ENCODE measurements at places on chromosomes 16 and 17.

DNA sequence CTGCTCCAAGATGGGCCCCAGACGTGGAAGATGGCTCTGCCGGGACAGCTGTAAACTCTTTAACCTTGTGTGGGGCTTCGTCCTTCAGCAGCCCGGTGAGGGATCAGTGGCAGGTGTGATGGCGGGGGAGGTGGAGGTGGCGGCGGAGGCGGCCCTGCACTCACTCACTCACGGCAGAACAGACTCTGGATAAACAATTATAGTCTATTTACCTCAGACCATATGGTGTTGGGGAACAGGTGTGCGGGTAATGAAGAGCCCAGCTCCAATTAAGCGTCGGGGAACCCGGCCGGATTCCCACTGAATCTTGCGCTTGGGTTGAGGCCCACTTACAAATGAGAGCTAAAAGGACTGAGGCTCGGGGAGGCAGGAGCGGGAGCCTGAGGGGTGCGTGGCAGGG, 104.3 kb upstream of the SDK2 start:
- DNase-seq = no peak

GRCh38 chr16:74079232-74079586, 217.4 kb upstream of the PSMD7 start:
- no peak for DNase-seq

DNA sequence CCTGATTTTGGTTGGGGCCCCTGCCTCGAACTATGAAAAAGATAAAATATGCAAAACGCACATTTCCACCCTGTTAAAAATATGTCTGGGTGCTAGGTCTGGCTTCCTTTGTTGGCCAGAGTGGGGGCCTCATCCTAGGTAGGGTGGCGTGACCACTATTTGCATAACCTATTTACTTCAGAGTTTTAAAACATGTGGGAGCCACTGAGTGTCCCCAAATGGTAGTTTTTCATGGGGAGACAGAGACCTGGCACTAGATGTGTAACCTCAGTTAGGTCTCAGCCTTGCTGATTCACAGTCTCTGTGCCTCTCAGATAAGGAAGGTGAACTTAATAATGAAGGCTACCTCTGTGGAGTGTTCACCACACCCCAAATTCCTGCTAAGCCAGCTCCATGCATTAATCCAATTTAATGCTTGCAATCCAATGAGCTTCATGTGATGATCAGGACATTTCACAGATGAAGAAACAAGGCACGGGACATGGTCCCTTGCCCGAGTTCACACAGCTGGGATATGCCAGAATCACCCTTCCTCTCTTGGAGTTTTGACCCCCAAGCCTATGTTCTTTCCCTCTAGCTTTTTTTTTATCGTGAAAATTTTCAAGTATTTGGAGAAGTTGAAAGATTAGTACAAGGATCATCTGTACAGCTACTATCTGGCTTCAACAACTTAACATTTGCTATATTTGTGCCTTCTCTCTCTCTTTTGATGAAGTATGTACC, 103.4 kb downstream of the IRF8 start:
- no peak for DNase-seq

GRCh38 chr17:27783440-27784350, 16.6 kb downstream of the NOS2 start:
- no peak for DNase-seq

DNA sequence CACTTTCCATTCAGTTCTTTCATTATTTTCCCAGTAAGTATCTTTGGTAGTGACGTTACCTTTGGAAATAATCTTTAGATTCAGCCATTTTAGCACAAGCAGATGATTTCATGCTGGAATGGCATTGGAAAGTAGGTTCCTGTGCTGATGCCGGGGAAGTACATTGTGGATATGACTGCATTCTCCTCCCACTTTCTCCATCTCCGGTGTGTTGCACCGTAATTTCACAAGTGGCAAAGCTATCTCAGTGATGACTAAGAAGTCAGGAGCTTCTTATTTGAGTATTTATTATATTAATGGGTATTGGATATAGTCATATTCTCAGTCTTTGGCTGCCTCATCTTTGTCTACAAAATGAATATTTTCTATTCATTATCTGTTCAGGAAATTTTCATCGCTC, 69.8 kb downstream of the MRTFB start:
- DNase-seq = no peak

DNA sequence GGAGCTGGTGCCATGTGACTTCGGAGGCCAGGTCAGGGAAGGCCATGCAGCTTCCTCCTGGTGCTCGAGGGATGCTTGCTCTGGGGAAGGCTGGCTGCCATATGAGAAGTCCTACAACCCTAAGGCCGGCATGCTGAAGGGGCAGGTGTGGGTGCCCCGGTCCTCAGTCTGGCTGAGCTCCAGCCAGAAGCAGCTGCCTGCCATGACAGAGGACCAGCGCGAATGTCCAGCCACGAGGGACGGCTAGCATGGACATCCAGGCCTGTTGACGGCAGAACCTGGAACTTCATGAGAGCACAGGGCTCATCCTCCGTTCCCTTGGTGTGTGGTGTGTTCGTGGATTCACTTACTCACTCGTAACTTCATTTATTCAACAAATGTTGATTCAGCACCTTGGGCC, 140.6 kb downstream of the IRF8 start:
- DNase-seq = no peak

DNA sequence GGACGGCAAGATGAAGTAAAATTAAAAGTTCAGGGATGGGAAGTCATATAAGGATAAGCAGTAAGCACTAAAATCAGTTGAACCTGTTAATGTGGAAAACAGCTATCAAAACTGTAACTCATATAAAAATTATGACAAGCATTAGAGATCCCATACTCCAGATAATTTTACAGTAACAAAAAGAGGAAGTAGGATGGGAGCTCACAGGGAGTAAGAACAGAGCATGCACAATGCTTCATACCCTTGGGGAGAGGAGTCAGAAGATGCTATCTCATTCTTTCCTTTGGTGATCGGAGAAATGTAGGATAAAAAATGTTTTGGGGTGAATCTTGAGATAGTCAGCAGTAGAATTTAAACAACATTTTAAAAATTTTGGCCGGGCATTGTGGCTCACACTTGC, 164.7 kb upstream of the CACNG5 start:
- no peak for DNase-seq

- no peak for DNase-seq
These were observed 112.1 kb downstream of the UTP18 start for GRCh38 chr17:51372345-51373004.

DNA sequence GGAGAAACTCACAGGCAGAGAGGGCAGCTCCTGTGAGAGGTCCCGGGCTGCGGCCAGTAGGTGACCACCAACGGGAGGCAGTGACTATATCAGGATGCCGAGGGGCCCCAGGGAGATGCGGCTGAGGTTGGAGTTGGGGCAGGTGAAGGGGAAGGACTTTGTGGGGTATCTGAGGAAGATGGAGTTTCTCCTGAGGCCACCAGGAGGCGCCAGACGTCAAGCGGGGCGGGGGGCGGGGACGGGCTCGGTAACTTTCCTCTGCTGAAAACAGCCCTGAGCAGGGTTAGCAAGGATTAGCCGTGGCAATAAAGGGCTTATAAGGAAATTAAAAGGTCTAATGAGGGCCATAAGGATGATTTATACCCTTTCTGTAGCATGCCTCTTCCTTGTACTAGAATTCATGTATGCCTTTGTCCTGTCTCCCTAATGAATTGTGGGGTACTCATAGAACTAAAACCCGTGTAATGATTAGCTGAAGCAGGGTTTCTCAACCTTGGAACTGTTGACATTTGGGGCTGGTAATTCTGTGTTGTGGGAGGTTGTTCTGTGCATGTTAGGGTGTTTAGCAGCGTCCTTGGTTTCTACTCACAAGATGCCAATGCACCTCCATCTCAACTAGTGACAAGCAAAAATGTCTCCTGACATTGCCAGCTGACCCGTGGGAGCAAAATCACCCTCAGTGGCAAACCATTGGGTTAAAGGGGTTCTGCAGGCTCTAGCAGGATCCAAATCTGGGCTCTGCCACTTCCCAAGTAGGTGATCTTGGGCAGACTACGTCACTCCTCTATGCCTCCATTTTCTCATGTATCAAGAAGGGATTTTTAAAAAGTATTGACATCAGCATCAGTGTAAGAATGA, 74.8 kb upstream of the GRIN2A start:
- peak; percentile 51 for DNase-seq

GRCh38 chr16:67016143-67016542, 12.8 kb upstream of the CBFB start:
- no peak for DNase-seq

- no peak for DNase-seq
These were observed 589 bp downstream of the CLCN7 start for GRCh38 chr16:1474082-1474795.

GRCh38 chr17:1787301-1787902, 25.5 kb downstream of the SERPINF1 start:
- no peak for DNase-seq

- no peak for DNase-seq
These were observed 26.5 kb downstream of the PDIA2 start for GRCh38 chr16:309476-309875.

DNA sequence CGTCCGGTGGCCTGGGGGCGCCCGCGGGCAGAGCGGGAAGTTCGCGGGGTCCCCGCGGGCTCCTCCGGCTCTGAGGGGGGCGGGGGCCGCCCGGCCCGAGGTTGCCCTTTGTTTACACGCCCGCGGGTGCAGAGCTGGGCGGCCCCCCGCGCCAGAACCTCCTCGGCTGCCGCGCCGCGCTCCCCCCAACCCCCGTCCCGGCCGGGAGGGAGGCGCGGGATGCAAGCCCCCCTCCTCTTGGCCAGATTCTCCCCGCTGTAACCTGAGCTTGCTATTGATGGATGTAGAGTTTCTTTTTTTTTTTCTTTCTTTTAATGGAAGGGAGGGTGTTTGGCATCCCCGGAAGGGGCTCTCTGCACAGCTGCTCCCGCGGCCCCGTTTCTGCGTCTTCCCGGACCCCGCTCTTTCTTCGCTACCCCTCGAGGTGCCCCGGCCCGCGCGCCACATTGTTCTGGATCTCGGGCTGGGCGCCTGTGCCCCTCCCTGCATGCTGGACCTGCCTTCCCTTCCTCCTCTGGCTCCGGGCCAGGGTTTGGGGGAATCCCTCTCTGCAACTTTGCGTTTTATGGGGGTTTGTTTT, 646 bp downstream of the CBX2 start:
- no peak for DNase-seq

DNA sequence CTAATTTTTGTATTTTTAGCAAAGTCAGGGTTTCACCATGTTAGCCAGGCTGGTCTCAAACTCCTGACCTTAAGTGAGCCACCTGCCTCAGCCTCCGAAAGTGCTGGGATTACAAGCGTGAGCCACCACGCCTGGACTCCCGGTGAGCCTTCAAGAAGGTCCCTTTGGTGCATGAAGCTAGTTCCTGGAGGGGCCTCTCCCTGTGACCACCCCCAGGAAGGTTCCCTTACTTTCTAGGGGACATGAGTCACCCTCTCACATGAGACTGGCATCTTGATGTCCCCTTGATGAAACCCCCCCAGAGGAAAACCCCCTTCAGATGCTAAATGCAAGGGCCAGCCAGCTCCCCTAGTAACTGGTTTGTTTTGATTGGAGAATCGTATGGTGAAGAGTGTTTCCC, 12.8 kb downstream of the CARHSP1 start:
- DNase-seq = no peak

GRCh38 chr17:73215447-73215846, 22.6 kb downstream of the COG1 start:
- DNase-seq = no peak

- DNase-seq = peak; percentile 73
These were observed 7.6 kb downstream of the MRM1 start for GRCh38 chr17:36608794-36609497.

DNA sequence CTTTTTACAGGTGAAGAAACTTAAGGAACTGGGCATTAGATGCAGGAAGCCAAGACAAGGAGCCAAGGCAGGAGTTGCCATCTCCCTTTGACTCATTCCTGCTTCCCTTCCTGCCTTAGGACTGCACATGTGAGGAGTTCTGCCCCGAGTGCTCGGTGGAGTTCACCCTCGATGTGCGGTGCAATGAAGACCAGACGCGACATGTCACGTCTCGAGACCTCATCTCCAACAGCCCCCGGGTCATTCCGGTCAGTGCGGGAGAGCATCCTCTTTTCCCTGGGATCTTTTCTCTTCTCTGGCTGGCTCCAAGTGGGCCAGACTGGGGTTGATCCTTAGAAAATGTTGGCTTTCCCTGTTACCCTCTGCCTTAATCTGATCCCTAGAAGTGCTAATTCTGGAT, 6.6 kb downstream of the POLR2C start:
- no peak for DNase-seq

GRCh38 chr16:67115639-67116038, 5.9 kb downstream of the PHAF1 start:
- no peak for DNase-seq

DNA sequence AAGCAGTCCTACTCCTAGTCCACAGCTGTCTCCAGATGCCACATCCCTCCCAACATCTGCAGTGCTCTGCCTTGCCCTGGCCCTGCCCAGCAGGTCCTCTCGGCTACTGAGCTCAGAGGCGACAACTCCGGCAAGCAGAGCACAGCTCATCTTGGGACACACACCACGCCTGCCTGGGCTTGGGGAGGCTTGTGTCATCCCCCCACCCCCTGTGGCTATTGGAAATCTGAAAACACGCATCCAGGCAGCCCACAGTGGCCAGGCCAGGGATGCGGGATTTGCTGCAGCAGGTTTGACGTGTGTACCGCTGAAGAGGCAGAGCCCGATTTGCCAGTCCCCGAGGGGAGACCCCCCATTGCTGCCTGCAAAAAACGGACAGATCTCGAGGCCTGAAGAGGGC, 25.4 kb downstream of the MXRA7 start:
- DNase-seq = no peak

DNA sequence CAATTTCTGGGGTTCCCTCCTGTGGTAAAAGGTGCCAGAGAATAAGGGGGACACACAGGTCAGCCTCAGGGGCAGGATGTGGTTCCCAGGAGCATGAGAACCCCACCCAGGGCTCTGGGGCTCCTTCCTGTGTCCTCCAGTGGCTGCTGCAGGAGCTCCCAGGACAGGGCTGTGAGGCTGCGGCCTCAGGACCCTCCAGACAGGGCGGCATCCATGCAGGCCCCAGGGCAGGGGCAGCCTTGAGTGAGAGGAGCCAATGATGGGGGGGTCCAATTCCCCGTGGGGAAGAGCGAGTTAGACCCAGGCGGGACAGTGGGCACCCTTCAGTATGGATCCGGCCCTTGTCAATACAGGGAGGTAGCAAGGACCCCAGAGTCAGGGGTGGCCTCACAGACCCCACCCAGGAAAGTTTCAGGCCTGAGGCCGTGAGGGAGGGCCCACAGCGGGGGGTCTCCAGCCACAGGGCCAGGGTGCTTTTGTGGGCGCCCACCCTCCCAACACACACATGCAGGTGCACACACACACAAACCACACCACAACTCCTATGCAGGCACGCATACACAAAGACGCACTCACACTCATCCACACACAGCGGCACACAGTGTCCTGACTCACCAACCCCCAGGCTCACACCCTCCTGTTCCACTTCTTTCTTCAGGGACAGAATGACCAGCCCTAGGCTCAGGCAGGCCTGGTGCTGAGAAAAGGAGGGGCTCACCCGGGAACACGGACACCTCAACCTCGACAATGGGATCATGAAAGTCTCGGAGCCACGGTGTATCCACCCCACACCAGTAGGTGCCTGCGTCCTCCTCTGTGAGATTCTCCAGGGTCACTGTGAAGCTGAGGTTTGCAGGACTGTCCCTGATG, 1.8 kb downstream of the CD300C start:
- DNase-seq = no peak

GRCh38 chr16:4101421-4102219, 14.6 kb downstream of the ADCY9 start:
- no peak for DNase-seq

GRCh38 chr16:67240506-67240905, 6.8 kb downstream of the FHOD1 start:
- DNase-seq = no peak

- DNase-seq = no peak
These were observed 6.7 kb upstream of the WWOX start for GRCh38 chr16:78092758-78093157.

- peak; percentile 55 for DNase-seq
These were observed 10.5 kb upstream of the TSPOAP1 start for GRCh38 chr17:58338841-58339754.
